ENCODE measurements at places on chromosomes 7 and 10.

GRCh38 chr10:131031346-131031745 is 280.2 kb downstream of the TCERG1L start:
- DNase-seq: no peak

DNA sequence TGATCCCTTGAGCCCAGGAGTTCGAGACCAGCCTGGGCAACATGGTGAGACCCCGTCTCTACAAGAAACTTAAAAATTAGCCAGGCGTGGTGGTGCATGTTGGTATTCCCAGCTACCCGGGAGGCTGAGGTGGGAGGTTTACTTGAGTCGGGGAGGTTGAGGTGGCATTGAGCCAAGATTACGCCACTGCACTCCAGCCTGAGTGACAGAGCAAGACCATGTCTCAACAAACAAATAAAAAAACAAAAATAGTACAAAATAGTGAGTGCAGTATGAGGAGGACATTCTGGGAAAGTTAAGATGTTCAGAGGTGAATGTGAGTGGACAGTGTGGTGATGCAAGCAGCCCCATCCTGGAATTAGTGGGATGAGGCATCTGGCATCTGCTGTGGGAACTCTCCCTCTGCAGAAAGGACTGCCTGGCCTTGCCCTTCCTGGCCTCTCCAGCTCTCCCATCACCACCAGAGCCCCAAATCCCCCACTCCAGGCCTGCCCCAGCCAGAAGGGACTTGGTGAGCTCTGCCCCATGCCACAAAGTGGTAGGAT is 96.6 kb upstream of the PARD3 start:
- DNase-seq: no peak

- no peak for DNase-seq
Observed at GRCh38 chr7:156640949-156641485, 443 bp downstream of the RNF32 start.

GRCh38 chr10:35456784-35457183 is 120.5 kb downstream of the CCNY start:
- no peak for DNase-seq

- DNase-seq: peak; percentile 29
Observed at GRCh38 chr7:1193593-1194424, 33.8 kb upstream of the ZFAND2A start.

- DNase-seq: no peak
Observed at GRCh38 chr10:89337484-89337883, 9.7 kb downstream of the IFIT3 start.

- peak; percentile 26 for DNase-seq
Observed at GRCh38 chr10:5876181-5876768, 13.4 kb downstream of the ANKRD16 start.

DNA sequence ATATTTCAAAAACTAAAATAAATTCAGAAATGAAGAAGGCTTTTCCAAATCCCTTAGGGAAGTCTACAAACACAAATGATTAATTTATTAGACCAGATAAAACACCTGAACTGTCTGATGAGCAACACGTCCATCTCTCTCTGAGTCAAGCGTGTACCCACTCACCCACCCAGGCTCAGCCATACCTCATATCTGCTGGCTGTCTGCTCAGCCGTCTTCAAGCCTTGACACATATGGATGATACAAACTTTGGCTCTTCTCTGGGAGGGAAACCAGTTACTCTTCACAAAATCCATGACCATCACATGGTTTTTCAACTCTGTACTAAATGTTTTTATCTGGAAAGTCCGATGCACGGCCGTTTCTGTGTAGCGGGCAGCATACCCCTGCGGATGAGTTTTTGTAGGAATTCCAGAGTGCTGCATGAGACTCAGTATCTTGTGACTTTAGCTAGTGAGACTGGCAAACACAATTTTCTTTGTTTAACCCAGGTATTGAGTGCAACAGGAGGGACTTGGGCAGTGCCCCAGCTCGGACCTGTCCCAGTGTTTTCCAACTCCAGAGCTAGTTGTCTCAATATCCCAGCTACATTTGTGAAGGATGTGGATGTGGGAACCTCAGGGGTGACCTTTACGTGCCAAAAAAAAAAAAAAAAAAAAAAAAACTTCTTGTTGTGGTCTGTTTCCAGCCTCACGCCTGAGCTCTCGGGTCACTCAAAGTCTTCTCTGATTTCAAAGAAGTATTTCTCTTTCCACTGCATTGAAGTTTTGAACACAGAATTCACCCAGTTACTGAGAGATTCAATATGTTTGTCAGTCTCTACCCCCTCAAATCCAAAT is at the start of gene C10orf90:
Gene C10orf90, minus strand, starts transcription at position 638 of the 839 bp plus-strand sequence. Its CDS starts 213 bp downstream, at position 425.
- no peak for DNase-seq

DNA sequence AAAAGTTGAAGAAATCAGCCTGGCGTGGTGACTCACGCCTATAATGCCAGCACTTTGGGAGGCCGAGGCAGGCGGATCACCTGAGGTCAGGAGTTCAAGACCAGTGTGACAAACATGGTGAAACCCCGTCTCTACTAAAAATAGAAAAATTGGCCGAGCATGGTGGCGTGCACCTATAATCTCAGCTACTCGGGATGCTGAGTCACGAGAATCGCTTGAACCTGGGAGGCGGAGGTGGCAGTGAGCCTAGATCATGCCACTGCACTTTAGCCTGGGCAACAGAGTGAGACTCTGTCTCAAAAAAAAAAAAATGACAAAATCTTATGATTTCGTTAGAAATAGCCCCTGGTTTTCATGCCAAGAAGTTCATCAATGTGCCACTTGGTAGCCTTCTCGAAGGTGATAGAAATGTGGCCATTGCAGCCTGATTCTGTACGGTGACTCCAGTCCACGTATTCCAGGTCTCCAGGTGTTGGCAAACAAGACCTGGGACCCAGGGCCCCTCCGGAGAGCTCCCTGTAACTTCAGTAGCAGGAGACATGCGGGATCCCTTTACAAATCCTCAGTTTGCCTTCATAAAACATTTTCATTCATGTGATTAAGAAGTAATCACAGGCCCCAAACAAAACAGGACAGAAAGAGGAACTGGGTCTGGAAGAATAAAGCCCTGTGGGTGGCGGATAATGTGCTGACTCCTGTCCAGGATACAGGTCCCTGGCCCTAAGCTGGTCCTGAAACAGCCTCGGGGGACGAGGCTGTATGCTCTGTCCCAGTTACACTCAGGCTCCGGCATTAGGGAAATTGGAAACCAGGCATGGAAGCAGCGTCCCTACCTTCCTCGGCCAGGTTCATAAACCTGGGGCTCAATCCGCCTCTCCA is 207.3 kb upstream of the SH2B2 start:
- DNase-seq: no peak

DNA sequence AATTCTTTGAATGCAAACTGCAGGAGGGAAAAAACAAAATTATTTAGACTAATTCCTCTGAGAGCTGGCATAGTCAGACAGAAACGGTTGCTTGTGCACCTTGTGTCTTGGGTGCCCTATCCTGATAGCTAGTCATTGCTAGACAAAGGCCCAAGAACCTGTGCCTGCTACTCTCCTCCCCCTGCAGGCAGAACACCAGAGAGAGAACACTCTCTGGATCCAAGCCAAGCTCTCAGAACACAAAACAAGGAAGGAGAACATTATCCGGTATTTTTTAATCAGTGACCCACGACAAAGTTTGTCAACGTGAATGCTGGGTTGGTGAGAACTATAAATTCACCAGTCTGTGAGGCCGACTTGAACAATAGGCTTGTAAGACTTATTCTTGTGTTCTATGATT is 18.8 kb upstream of the PPP1R9A start:
- no peak for DNase-seq

GRCh38 chr10:5094265-5095205 is at the start of gene AKR1C3:
AKR1C3 (plus strand) TSS chr10:5094414; CDS start chr10:5094445, 31 bp downstream.
- no peak for DNase-seq

DNA sequence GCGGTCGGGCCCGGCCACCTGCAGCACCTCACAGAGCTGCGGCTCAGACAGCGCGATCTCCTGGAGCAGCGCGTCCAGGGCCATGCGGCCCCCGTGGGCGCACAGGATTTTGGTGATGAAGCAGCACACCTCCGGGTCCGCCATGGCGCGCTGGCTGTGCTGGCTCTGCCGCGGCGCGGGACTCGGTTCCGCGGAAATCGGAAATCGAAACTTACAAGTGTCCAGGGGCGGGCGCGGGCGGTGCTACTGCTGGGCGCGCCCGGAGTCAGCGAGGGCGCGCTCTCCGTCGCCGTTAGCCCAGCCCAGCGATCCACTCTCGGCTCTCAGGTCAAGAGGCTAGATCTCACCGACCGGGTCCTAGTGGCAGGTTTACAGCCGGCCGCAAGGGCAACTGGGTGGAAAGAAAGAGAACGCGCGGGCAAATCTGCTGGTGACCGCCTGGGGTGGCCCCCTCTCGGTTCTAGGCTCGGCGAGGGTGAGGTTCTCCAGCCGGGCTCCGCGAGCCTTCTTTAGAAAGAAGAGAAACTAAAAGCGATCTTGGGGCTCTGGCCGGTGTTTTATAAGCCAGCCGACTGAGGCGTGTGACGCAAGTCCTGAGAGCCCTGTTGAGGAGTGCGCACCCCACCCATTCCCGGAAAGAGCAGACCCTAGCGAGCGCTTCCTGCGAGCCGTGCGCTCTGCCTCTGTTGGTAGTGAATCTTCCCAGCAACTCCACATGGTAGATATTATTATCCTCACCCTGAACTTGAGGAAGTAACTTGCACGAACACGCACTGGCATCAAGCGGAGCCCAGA is at the start of gene ZC3HAV1:
Gene ZC3HAV1, minus strand, starts transcription at position 533 of the 795 bp plus-strand sequence. Its CDS starts 389 bp downstream, at position 144.
- peak; percentile 28 for DNase-seq

DNA sequence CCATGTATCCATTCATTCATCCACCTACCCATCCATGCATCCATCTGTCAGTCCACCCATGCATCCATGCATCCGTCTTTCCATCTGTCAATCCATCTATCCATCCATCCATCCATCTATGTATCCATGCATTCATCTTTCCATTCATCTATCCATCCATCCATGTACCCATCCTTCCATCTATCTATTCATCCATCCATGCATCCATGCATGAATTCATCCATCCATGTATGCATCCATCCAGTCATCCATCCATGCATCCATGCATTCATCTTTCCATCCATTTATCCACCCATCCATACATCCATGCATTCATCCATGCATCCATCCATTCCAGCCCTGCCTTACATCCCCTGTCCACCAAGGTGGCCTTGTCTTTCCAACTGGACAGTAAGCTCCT is 45.7 kb downstream of the SORCS3 start:
- DNase-seq: no peak

- no peak for DNase-seq
Observed at GRCh38 chr10:126042906-126043305, 146.5 kb downstream of the FANK1 start.

DNA sequence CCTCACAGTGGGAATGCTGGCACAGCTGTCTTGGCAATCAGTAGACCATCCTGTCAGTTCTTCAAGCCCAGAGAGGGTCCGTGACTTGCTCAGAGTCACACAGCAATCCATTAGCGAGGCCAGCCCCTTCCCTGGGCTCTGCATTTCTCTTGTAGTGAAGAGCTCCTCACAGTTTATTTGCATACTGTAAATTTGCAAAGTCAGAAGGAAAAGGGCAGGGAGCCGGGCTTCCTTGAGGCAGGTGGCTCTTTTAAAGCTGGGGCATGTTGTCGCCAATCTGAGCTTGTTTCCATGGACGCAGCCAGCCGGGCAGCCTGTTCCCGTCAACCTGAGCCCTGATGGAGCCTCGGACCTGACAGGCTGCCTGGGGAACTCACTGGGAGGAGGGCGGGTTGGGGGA is 123.4 kb downstream of the CUX1 start:
- DNase-seq: no peak

DNA sequence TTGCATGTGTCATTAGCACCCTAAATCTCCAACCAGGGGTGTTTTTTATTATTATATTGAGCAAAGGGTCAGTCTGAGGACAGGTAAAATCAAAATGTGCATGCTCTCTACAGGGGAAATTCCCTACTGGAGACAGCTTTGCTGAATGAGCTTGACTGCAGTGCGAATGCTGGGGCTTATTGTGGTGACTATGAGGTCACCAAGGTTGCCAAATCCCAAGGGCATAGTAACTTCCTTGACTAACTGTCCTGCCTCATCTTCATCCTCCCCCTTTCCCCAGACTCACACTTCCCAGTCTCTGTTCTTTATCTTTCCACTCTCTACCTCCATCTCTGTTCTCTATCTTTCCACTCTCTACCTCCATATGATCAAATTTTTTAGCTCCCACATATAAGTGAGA is 22.9 kb upstream of the AOC1 start:
- no peak for DNase-seq

- DNase-seq: no peak
Observed at GRCh38 chr7:155193716-155194115, 104.0 kb upstream of the INSIG1 start.

GRCh38 chr7:135965602-135966001 is 11.6 kb downstream of the MTPN start:
- no peak for DNase-seq

- no peak for DNase-seq
Observed at GRCh38 chr7:93218997-93219827, 7.1 kb downstream of the HEPACAM2 start.

DNA sequence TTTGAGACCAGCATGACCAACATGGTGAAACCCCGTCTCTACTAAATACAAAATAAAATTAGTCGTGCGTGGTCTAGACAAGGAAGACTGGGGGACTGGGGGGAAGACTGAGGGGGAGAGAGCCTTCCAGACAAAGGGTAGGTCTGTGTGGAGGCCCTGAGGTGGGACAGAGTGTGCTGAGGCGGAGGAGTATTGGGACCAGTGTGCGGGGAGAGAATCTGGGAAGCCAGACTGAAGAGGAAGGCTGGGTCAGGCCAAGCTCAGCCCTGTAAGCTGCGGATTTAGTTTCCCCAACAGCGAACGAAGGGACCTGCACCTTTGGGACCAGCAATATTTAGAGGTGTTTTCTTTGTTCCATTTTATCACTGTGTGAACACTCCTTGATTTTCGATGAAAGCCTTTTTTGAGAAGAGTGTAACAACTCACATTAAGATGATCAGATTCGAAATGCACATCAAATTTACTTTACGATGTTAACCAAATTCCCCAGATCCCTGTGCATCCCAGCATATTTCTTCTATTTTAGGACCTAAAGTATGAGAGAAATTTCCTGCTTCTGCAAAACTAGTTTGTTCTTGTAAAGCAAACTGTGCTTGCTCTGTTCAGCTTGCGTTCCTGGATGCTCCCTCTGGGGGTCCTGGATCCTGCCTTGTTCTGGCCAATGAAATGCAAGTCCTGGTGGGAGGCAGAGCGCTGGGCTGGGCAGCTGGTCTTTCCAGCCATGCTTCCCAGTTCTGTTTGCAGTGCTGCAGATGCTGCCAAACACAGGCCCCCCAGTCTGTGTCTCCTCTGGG is 39.4 kb downstream of the PLAU start:
- DNase-seq: no peak

Measured in nucleus accumbens (tissue), 56 donors.